ENCODE measurements at places on chromosomes 7 and 10.

GRCh38 chr10:95793401-95794045, 37.6 kb downstream of the ENTPD1 start:
- no peaks in the 10 kb centered on the region for H3K36me3 ChIP-seq
- DNase-seq: no peak
- H3K4me3 ChIP-seq: no peak overlapping the region
- no peaks in the 10 kb centered on the region for H3K27me3 ChIP-seq
- H3K4me1 ChIP-seq: peaks cover 7% of the 10 kb centered on the region

GRCh38 chr10:102517553-102517952, 13.8 kb downstream of the SUFU start:
- no peaks in the 10 kb centered on the region for H3K4me1 ChIP-seq
- no peak overlapping the region for H3K27ac ChIP-seq
- H3K27me3 ChIP-seq: no peaks in the 10 kb centered on the region
- DNase-seq: no peak
- no peak overlapping the region for H3K4me3 ChIP-seq

DNA sequence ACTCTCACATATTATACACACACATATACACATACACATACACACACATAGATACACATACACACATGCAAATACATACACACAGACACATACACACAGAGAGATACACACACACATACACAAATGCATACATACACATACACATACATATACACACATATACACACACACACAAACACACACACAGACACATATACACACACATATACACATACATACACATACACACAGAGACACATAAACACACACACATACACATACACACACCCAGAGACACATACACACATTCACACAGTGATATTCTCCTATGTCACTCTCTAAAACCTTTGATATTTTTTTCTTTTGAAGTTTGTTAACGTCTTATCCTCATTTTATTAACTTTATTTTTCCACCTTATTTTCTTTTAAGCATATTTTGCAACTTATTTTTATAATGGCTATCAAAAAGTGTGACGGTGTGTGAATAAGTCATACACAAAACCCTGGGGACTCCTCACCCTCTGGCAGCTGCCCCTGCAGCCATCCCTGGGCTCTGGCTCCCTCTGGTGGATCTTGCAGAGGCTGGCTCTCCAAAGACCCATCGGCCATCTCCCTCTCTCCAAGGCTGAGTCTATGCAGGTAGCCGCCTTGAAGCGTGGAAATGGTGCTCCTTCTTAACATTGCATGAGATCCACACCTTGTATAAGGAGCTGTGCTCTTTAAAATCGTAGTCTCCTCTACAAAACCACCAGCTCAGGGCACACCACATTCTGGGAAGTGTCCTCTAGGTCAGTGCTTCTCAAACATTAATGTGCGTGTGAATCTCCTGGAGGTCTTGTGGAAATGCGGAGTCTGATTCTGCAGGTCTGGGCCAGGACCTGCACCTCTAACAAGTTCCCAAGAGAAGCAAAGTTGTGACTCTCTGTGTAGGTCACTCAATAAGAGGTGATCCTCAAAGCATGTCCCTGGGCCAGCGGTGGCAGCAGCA, 4.1 kb upstream of the C10orf120 start:
- peak overlapping the region; percentile 18 for H3K4me3 ChIP-seq
- H3K27me3 ChIP-seq: peaks cover 5% of the 10 kb centered on the region
- H3K27ac ChIP-seq: no peak overlapping the region
- H3K36me3 ChIP-seq: no peaks in the 10 kb centered on the region
- DNase-seq: peak; percentile 78
- H3K4me1 ChIP-seq: peaks cover 40% of the 10 kb centered on the region

- no peak overlapping the region for H3K27ac ChIP-seq
- no peaks in the 10 kb centered on the region for H3K36me3 ChIP-seq
- no peak overlapping the region for H3K4me3 ChIP-seq
- no peak for DNase-seq
Observed at GRCh38 chr10:36362257-36362656, 720.2 kb upstream of the FZD8 start.

- H3K27ac ChIP-seq: no peak overlapping the region
- H3K27me3 ChIP-seq: no peaks in the 10 kb centered on the region
- peaks cover 26% of the 10 kb centered on the region for H3K4me1 ChIP-seq
- peak; percentile 62 for DNase-seq
- peak overlapping the region; percentile 69 for H3K4me3 ChIP-seq
- peaks cover 3% of the 10 kb centered on the region for H3K36me3 ChIP-seq
Observed at GRCh38 chr10:62610649-62611229, 193.8 kb upstream of the ADO start.

GRCh38 chr10:79250259-79250658, 97.0 kb upstream of the PPIF start:
- H3K27me3 ChIP-seq: no peaks in the 10 kb centered on the region
- no peak overlapping the region for H3K4me3 ChIP-seq
- peaks cover 34% of the 10 kb centered on the region for H3K4me1 ChIP-seq
- H3K27ac ChIP-seq: no peak overlapping the region
- no peak for DNase-seq

DNA sequence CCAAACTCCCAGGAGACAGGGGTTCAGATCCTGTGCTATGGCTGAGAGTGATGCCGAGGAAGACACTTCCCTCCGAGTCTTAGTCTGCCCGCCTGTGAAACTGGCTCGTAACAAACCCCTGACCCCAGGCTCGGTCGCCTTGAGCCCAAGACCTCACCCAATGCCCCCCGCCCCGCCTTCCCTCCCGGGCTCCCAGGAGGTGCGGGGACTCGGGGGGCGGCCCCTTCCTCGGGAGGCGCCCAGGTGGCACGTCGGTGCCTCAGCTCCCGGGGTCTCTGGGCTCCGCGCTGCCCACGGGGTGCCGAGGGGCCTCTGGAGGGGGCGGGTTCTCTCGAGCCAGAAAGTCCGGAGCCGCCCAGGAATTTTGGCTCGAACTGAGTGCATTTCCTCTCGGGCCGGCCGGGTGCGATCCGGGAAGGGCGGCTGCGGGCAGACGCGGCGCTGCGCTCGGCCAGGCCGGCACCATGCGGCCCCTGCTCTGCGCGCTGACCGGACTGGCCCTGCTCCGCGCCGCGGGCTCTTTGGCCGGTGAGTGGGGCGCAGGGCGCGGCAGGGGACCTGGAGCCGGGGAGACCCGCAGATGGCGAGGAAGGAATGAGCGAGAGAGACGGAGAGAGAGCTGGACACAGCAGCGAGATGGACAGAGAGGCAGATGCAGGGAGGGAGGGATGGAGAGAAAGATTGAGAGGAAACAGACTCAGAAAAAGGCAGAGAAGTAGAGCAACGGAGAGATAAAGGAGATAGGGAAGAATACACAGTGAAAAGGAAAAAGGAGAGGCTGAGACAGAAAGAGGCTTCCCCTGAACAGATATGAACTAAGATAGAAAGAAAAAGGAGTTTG, at the start of gene PLAC9:
Gene PLAC9, plus strand, starts transcription at position 432 of the 841 bp plus-strand sequence. Its CDS starts 33 bp downstream, at position 465.
- peak; percentile 24 for DNase-seq
- no peaks in the 10 kb centered on the region for H3K36me3 ChIP-seq
- H3K27ac ChIP-seq: no peak within 1 kb of the TSS
- peaks cover 35% of the 10 kb centered on the region for H3K27me3 ChIP-seq
- H3K4me3 ChIP-seq: peak within 1 kb of the TSS; percentile 73

DNA sequence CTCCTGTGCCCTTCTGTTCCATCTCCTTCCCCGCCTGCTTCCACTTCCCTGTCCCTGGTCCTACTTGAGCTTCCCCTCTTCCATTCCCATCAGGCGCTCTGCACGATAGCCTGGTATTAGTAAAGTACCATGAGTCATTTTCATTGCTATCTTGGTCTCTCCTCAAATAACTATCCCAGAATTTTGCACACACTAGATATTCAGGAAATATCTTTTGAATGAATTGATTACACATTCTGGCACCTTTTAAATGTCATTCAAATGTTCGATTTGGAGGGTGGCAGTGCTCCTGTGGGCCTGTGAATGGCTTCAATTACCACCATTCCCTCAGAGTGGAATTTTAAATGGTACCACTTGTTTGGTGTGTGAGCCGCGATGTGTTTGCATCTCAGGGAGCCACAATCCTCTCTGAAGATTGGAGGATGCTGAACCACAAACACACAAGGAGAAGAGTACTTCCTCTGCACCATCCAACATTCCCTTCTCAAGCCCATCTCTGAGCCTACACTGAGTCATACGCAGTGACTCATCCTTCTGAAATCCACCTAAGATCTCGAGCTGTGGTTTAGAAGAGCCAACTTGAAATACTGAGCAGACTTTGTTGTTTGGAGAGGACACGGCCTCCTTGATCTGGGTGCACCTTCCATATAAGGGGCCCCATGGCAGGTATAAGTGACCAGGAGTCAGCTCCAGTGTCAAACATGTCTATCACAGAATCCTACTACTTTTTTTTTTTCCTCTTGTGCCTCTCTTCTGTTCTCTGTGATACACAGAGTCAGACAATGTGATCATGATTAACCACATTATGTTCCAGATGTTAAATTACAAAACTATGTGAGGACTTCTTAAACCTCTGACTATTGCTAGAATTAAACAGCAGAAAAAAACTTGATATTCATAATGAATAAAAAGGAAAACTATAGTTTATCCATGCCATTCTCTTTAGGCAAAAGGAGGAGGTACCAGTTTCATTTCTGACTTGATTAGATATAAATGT, 81.9 kb downstream of the BMPER start:
- H3K27ac ChIP-seq: no peak overlapping the region
- DNase-seq: no peak
- no peaks in the 10 kb centered on the region for H3K4me1 ChIP-seq
- no peaks in the 10 kb centered on the region for H3K27me3 ChIP-seq
- peaks cover 2% of the 10 kb centered on the region for H3K36me3 ChIP-seq

DNA sequence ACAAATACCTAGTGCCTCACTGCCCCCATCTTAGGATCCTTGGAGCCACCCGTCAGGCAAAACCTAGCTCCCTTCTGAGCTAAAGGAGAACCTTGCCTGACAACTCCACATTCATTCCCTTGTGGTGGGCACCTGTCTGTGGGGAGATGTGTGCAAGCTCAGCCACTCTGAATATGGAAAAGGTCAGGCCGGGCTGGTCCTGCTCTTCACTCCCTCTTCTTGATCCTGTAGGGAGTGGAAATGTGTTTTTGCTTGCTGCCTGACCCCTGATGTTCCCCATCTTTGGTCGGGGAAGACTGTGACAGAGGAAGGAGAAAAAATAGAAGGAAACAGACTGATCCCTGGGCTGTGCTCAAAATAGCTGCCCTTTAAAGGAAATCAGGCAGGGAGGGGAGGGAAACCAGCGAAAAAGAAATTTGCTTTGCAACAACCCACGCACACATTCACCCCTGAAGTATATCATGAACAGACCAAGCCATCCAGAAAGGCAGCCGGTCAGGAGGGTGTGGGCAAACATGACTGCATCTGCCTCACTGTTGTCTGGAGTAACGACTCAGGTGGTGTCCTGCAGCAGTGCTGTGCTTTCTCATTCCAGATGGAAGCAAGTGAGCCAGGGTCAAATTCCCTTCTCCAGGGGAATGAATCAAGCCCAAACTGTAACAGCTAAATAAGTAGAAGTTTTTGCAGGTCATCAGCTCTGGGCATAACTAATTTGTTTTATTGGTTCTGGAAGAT, 74.0 kb downstream of the SCRN1 start:
- H3K4me1 ChIP-seq: peaks cover 3% of the 10 kb centered on the region
- peak overlapping the region; percentile 15 for H3K27ac ChIP-seq
- H3K27me3 ChIP-seq: no peaks in the 10 kb centered on the region
- H3K4me3 ChIP-seq: no peak overlapping the region
- peaks cover 7% of the 10 kb centered on the region for H3K36me3 ChIP-seq
- DNase-seq: no peak

DNA sequence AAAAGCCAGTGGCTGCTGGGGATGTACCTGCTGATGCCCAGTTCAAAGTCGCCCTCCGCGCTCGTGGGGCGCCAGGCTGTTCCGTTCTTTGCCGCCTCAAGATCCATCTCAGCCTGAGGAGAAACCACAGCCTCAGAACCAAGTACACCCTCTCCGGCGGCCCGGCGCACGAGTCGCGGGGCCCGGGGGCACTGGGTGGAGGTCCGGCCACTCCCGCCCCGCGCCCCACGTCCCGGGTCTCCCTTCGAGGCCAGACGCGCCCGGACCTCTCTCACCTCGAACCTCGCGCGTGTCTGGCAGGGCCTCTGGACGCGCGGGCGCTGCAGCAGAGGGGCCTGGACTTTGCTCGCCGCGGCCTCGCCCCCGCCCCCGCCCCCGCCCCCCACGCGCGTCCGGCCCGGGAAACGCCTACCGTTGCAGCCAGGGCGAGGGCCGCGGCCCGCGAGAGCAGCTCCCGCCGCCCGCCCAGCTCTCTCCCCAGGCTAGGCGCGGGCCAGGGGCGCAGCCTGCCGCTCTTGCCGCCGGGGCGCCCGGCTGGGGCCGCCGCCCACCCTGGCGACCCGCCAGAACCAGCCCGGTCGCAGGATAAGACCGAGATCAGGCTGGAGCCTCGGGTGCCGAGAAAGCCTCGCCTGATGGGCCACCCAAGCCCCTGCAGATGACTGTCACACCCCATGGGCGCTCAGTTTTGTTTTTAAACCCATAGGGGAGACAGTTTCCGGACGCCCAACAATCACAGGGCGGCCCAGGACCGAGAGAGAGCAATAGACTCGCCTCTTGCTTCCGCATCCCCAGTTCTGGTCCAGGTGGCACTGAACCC, at the start of gene ABCB4:
Gene ABCB4, minus strand, starts transcription at position 322 of the 820 bp plus-strand sequence. Its CDS starts 215 bp downstream, at position 107.
- DNase-seq: peak; percentile 29
- peak within 1 kb of the TSS; percentile 89 for H3K4me3 ChIP-seq
- H3K36me3 ChIP-seq: no peaks in the 10 kb centered on the region
- H3K27me3 ChIP-seq: peaks cover 15% of the 10 kb centered on the region

GRCh38 chr10:133139551-133140065, 20.4 kb upstream of the KNDC1 start:
- peaks cover 13% of the 10 kb centered on the region for H3K4me1 ChIP-seq
- no peaks in the 10 kb centered on the region for H3K36me3 ChIP-seq
- no peak overlapping the region for H3K4me3 ChIP-seq
- peaks cover 2% of the 10 kb centered on the region for H3K27me3 ChIP-seq
- no peak overlapping the region for H3K27ac ChIP-seq

DNA sequence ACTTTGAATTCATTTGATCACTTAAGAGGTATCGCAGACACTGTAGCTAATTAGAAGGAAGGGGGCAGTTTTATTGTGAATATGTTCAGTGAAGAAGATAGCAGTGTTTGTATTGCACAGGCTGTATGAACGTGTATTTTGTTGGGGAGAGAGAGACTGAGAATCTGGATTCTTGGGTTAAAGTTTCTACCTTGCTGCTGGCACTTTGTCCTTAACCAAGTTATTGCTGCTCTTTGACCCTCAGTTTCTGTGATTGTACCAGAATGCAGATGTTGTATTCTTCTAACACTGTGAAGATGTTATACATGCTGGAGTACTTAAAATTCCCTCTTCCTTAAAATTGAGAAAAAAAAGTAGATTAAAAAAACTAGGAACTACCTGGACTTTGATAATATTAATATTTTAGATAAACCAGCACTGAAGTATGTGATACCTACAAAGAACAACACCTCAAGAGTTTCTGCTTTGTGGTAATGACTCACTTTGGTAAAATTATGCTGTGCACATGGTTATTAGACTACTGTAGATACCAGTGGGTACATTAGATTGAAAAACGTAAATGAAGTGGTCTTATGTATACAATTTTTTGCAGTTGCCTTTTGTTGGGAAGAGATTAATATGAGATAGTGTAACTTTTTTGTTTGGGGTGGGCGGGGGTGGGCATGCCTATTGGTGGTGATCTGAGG, 321.3 kb downstream of the AUTS2 start:
- H3K4me3 ChIP-seq: no peak overlapping the region
- no peaks in the 10 kb centered on the region for H3K36me3 ChIP-seq
- H3K27ac ChIP-seq: no peak overlapping the region
- no peak for DNase-seq
- peaks cover 8% of the 10 kb centered on the region for H3K4me1 ChIP-seq

- no peaks in the 10 kb centered on the region for H3K36me3 ChIP-seq
- peaks cover 7% of the 10 kb centered on the region for H3K4me1 ChIP-seq
- H3K4me3 ChIP-seq: no peak overlapping the region
Observed at GRCh38 chr10:70596110-70596798, 6.3 kb downstream of the PRF1 start.
